ENCODE measurements at places on chromosomes 1 and 21. TPM values are rescaled to one million over a fixed set of nuclear protein-coding genes. Genes with fewer than 3 reads are reported as not detected.
A peak's percentile ranks its signal among the peaks of the same experiment; 100 is the strongest.

Gene DCDC2B
- not detected for total RNA-seq

DNA sequence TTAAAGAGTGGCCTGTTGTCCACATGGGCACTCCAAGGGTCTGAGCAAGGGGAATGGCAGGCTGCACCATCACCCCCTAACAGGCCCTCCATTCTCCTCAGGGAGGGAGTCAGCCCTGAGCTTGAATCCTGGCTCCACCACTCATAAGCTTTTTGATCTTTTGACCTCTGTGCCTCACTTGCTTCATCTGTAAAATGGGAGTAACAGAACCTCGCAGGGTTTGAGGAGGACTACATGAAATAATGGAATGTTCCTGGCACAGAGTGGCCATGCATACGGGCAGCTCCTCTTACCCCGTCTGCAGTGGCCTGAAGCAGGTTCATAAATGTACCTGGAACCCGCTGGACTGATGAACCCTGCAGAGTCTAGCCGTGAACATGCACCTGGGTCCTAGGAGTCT, 2.1 kb upstream of the XKR8 start:
- H3K4me1 ChIP-seq, result peaks cover 28% of the 10 kb centered on the region
- no peaks in the 10 kb centered on the region for H3K27me3 ChIP-seq
- no peak for DNase-seq
- H3K36me3 ChIP-seq, result no peaks in the 10 kb centered on the region
- no peak overlapping the region for H3K4me3 ChIP-seq

Gene SLC1A7
- total RNA-seq, result 0.42 TPM

- no peak overlapping the region for H3K27ac ChIP-seq
- no peaks in the 10 kb centered on the region for H3K4me1 ChIP-seq
- H3K27me3 ChIP-seq, result no peaks in the 10 kb centered on the region
- DNase-seq, result no peak
- H3K36me3 ChIP-seq, result no peaks in the 10 kb centered on the region
Measured at GRCh38 chr1:198908995-198909394, 270.2 kb downstream of the PTPRC start.

DNA sequence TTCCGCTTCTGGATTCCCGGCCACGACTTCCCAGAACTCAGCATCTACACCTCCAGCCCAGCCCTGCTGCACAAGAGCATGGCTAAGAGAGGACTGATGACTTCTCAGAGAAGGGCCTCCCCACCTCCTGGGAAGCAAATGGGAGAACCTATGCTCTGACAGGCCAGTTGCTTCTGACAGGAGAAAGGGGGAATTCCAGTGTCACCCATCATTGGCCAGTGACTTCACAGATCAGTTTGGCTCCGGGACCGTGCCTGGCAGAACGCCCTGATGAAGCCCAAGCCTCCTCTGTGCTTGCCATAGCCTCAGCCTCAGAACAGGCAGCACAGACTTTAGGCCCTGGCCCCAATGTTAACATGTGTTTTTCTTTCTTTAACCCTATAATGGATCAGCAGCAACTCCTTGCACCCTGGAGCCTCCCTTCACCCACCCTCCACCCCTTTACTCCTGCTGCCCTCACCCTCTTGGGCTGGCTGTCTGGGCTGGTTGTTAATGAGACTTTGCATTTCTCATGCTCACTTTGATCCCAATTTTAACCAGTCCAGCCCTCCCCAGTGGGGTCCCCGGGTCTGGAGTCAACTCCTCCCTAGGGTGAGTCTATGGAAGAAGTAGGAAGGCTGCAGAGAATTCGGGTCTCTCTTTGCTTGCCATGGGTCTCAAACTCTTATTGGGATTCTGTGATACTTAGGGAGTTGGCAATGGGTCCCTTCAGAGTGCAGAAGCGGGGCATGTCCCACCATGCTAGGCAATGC, 42.7 kb upstream of the SLC30A1 start:
- peaks cover 4% of the 10 kb centered on the region for H3K4me1 ChIP-seq
- H3K4me3 ChIP-seq, result no peak overlapping the region

- H3K36me3 ChIP-seq, result peaks cover 45% of the 10 kb centered on the region
- no peaks in the 10 kb centered on the region for H3K4me1 ChIP-seq
- no peaks in the 10 kb centered on the region for H3K27me3 ChIP-seq
- no peak overlapping the region for H3K4me3 ChIP-seq
- H3K27ac ChIP-seq, result no peak overlapping the region
Measured at GRCh38 chr21:37130971-37131370, 57.9 kb downstream of the TTC3 start.

GRCh38 chr1:110239441-110240430, 29.6 kb downstream of the KCNC4 start:
- H3K27me3 ChIP-seq, result no peaks in the 10 kb centered on the region
- no peak overlapping the region for H3K27ac ChIP-seq
- no peak for DNase-seq
- H3K4me3 ChIP-seq, result no peak overlapping the region

DNA sequence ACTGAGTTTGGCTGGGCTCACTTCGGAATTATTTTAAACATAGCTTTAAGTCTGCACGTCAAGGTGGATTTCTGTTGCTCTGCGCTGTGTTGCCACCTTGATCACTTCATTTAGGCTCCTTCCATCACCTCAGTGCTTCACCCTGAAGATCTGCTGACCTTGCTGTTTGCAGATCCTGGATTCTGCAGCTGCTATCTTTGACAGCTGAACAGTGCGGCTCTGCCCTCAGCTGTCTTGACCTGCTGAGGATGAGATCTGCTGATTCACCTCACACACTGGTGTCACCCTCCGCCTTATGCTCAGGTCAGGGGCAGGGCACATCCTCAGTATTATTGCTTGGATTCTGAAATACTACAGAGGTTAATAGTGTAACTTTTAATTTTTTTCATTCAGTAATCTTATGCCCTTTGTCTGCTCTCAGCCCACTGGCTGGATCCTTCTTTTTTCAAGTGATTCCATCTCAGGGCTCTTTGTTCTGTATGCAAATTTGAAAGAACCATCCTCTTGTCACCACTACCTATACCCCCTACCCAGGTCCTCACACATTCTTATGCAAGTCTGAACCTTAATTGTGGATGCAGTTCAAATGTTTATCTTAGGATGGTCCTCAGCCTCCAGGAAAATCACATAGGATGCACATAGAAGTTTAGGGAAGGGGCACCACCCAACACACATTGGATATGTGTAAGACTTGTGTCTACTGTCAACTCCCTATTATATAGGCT, 364.0 kb downstream of the OLFM3 start:
- no peaks in the 10 kb centered on the region for H3K36me3 ChIP-seq
- H3K27ac ChIP-seq, result no peak overlapping the region
- no peak for DNase-seq
- no peaks in the 10 kb centered on the region for H3K27me3 ChIP-seq

Gene PADI3
- total RNA-seq, result not detected

DNA sequence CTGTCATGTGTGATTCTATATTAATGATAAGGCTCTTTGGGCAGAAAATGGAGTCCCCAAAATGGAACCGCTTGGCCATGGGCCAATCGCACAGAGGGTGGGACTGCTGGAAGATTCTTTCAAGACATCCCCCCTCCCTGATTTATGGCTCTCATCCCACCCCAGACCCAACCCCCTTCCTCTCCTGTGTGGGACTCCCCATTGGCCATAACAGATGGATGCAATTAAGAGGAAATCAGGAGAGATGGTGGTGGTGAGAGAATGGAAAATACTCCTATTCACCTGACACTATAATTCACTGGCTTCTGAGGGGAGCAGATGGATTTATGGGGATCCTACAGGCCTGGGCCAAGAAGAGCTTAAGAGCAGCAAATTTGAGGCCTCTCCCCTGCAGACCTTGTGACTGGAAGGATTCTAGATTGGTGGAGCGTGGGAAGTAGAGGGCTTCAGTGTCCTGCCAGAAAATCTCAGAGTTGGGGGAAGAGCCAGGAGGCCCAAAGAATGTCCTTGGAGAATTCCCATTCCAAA, 1.7 kb downstream of the IGFN1 start:
- H3K4me3 ChIP-seq, result no peak overlapping the region
- DNase-seq, result no peak
- no peaks in the 10 kb centered on the region for H3K36me3 ChIP-seq
- H3K4me1 ChIP-seq, result no peaks in the 10 kb centered on the region
- no peak overlapping the region for H3K27ac ChIP-seq

DNA sequence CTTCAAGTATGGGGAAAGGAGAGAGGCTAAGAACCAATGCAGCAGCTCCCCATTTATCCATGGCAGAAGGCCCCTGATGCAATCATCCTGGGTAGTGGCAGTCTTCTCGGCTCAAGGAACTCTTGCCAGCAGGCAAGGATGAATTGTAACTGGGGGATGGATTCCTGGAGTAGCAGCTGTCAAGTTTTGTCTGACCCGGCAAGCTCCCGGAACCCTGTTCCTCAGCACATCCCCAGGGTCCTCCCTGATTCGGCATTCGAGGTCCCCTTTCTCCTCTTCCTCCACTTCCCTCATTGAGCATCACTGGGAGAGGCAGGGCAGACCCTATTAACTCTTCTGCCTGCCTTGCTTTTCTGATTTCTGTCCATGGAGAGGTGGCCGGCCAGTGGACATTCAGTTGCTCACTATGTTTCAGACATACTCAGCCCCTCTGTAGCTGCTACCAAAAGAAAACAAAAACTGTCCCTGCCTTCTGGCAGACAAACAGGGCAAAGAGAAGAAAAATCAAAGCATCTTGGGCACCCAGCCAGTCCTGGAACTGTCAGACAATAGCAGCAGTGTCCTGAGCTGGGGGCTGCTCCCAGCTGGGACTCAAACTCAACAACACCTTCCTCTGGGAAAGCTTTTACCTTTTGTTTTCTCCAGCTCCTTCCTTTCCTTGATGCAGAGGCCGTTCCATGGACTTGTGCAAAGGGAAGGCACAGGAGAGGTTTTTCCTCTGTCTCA, 5.6 kb upstream of the PTCH2 start:
- H3K27me3 ChIP-seq, result no peaks in the 10 kb centered on the region
- no peak overlapping the region for H3K4me3 ChIP-seq
- H3K36me3 ChIP-seq, result no peaks in the 10 kb centered on the region
- no peak for DNase-seq
- no peaks in the 10 kb centered on the region for H3K4me1 ChIP-seq
- no peak overlapping the region for H3K27ac ChIP-seq

Gene CLEC20A
- total RNA-seq, result not detected

GRCh38 chr21:36605426-36605825, 93.5 kb upstream of the SIM2 start:
- no peaks in the 10 kb centered on the region for H3K4me1 ChIP-seq
- H3K36me3 ChIP-seq, result no peaks in the 10 kb centered on the region
- no peak for DNase-seq
- no peaks in the 10 kb centered on the region for H3K27me3 ChIP-seq
- no peak overlapping the region for H3K4me3 ChIP-seq

Gene ATPAF1
- 55.6 TPM for total RNA-seq

DNA sequence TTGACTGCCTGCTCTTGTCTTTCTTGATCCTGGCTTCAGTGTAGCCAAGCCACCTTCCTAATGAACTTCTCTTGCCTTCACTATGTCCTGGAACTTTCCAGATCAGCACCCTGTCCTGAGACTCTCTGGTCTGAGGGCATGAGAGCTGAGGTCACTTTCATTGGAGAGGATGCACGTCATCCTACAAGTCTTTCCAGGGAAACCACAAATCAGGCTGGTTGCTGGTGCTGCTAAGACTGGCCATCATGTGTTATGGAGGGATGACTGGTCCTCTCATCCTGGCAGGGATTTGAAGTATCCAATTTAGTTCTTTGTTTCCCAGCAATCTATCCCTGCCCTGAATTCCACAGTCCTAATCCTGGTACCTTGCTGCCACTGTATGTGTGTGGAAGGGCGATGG, 228.6 kb downstream of the GPATCH2 start:
- H3K27me3 ChIP-seq, result no peaks in the 10 kb centered on the region
- DNase-seq, result no peak
- no peak overlapping the region for H3K27ac ChIP-seq

DNA sequence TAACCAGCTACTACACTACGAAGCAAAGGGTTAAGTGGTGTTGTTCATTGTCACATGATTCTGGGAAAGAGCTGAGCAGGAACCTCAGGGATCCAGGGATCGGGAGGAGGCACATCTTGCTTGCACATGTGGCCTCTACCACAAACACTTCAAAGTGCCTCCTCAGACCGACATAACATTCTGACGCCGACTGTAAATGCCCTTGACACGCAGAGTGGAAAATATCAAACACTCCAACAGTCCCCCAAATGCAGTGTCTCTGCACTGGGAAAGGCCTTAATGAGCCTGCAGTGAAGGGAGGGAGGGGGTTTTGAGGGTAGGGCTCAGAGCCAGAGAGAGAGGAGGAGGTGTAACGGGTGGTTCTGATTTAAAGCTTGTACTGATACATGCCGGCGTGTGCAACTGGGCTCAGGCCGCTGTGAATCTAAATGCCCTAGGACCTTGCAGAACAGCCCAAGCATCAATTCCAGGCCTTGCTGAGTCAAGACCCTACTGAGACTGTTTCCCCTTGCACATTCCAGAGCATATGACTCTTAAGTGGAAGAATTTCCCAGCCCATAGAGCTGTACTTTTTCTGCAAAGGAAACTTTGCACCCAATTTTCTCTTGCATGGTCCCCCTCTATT, 163.7 kb downstream of the NTMT2 start:
- peak overlapping the region; percentile 47 for H3K27ac ChIP-seq
- peak overlapping the region; percentile 28 for H3K4me3 ChIP-seq
- H3K36me3 ChIP-seq, result no peaks in the 10 kb centered on the region
- peaks cover 30% of the 10 kb centered on the region for H3K4me1 ChIP-seq
- DNase-seq, result peak; percentile 8

DNA sequence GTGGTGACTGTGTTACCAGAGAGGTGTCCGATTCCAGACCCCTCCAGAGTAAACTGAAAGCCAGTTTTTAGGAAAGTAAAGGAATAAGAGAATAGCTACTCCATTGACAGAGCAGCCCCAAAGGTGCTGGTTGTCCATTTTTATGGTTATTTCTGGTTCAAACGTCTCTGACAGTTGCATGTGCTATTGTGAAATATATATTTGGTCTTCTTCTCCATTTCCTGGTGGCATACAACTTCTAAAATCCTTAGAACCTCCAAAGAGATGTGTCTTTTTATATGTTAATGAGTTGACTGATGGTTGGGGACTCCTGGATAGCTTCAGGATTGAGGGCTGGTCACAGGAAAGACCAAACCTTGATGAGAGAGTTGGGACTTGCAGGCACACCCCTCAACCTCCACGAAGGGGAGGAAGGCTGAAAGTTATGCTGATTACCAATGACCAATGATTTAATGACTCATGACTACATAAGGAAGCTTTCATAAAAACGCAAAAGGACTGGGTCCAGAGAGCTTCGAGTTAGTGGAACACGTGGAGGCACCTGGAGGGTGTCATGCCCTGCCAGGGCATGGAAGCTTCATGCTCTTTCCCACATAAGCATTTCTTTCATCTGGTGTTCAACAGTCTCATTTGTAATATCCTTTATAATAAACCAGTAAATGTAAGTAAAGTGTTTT, 100.7 kb downstream of the SLC16A1 start:
- H3K36me3 ChIP-seq, result no peaks in the 10 kb centered on the region
- no peak for DNase-seq
- no peaks in the 10 kb centered on the region for H3K27me3 ChIP-seq
- peak overlapping the region; percentile 63 for H3K4me3 ChIP-seq
- H3K4me1 ChIP-seq, result peaks cover under 1% of the 10 kb centered on the region
- H3K27ac ChIP-seq, result no peak overlapping the region

- no peak overlapping the region for H3K4me3 ChIP-seq
- no peaks in the 10 kb centered on the region for H3K27me3 ChIP-seq
- no peaks in the 10 kb centered on the region for H3K36me3 ChIP-seq
- H3K27ac ChIP-seq, result no peak overlapping the region
- no peaks in the 10 kb centered on the region for H3K4me1 ChIP-seq
Measured at GRCh38 chr1:37161171-37161570, 126.9 kb upstream of the GRIK3 start.

All from thoracic aorta (tissue), 2 donors.